ENCODE measurements at places on chromosomes 13 and 19. TPM values are rescaled to one million over a fixed set of nuclear protein-coding genes. Genes with fewer than 3 reads are reported as not detected.

GRCh38 chr13:53200498-53201453 is 172.2 kb downstream of the OLFM4 start:
- H3K4me1 ChIP-seq: no peaks in the 10 kb centered on the region
- no peak overlapping the region for H3K27ac ChIP-seq
- no peaks in the 10 kb centered on the region for H3K36me3 ChIP-seq

GRCh38 chr19:30555075-30555790 is 183.0 kb downstream of the ZNF536 start:
- no peak overlapping the region for H3K27ac ChIP-seq
- H3K36me3 ChIP-seq: no peaks in the 10 kb centered on the region
- no peak overlapping the region for H3K4me3 ChIP-seq
- no peak for DNase-seq
- no peaks in the 10 kb centered on the region for H3K4me1 ChIP-seq
- H3K27me3 ChIP-seq: no peaks in the 10 kb centered on the region

GRCh38 chr19:34269968-34270621 is 15.7 kb downstream of the GARRE1 start:
- H3K4me1 ChIP-seq: peaks cover 59% of the 10 kb centered on the region
- peak overlapping the region; percentile 82 for H3K27ac ChIP-seq
- H3K27me3 ChIP-seq: no peaks in the 10 kb centered on the region
- peak; percentile 60 for DNase-seq
- H3K4me3 ChIP-seq: peak overlapping the region; percentile 35
- H3K36me3 ChIP-seq: peaks cover 4% of the 10 kb centered on the region

The ERICH6B gene
- total RNA-seq: not detected

GRCh38 chr13:21010621-21011020 is 50.8 kb downstream of the LATS2 start:
- peak overlapping the region; percentile 2 for H3K27ac ChIP-seq
- no peak for DNase-seq
- peaks cover 7% of the 10 kb centered on the region for H3K4me1 ChIP-seq
- no peaks in the 10 kb centered on the region for H3K27me3 ChIP-seq

DNA sequence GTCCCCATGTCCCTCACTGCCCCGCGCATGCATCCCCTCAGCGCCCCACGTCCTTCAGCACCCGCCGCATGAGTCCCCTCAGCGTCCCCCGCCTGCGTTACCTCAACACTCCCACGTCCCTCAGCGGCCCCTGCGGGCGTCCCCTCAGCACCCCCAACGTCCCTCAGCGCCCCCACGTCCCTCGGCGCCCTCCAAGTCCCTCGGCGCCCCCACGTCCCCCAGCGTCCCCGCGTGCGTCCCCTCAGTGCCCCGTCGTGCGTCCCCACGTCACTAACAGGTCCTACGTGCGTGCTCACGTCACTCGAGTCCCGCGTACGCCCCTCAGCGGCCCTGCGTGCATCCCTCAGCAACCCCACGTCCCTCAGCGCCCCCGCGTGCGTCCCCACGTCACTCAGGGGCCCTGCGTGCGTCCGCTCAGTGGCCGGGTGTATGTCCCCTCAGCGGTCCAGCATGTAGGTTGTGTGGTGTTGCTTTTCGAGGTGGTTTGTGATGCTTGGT is 19.5 kb upstream of the GAS6 start:
- no peak overlapping the region for H3K27ac ChIP-seq
- peaks cover 3% of the 10 kb centered on the region for H3K27me3 ChIP-seq
- peaks cover 16% of the 10 kb centered on the region for H3K4me1 ChIP-seq
- no peak for DNase-seq

- H3K27me3 ChIP-seq: no peaks in the 10 kb centered on the region
- peaks cover 58% of the 10 kb centered on the region for H3K36me3 ChIP-seq
- H3K4me1 ChIP-seq: peaks cover 56% of the 10 kb centered on the region
- DNase-seq: no peak
Observed at GRCh38 chr19:19463348-19464117, 51.8 kb downstream of the TSSK6 start.

The KIR2DL1 gene
- not detected for total RNA-seq

DNA sequence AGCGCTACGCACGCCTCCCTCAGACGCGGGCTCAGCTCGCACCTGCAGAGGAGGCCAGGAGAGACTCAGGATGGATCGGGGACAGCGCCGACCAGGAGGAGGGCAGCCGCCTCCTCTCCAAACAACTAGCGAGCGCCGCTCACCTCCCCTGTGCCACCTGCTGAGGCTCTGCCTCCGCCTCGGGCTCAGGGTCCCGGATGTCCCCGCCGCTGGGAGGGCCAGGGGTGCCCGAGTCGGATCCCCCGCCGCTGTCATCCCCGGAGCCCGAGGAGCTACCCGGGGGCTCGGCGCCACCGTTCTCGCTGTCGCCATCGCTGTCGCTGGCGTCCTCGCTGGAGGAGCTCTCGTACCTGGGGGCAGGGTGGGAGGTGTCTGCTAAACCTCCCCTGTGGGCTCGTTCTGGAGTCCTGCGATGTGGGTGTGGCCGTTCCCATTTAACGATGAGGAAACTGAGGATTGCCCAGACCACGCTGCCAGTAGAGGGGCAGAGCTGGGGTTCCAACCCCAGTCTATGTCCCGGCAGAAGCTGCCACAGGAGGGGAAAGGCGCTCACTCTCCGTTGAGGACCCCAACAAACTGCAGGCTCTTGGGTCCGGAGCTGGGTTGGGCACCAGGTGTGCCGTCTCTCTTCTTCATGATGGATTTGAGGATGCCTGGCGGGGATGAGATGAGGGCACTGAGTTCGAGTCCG is 9.2 kb downstream of the KANK3 start:
- peaks cover 4% of the 10 kb centered on the region for H3K4me1 ChIP-seq
- H3K4me3 ChIP-seq: no peak overlapping the region
- H3K36me3 ChIP-seq: no peaks in the 10 kb centered on the region

DNA sequence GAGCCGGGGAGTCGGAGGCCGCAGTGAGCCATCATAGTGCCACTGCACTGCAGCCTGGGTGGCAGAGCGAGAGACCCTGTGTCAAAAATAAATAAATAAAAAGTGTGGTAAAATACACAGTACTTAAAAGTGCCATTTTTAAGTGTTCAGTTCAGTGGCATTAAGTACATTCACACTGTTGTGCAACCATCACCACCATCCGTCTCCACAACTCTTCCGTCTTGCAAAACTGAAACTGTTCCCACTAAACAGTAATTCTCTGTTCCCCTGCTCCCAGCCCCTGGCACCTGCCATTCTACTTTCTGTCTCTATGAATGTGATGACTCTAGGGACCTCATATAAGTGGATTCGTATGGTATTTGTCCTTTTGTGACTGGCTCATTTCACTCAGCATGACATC is 13.3 kb downstream of the SLC25A42 start:
- H3K36me3 ChIP-seq: no peaks in the 10 kb centered on the region
- no peak for DNase-seq
- H3K4me1 ChIP-seq: peaks cover 6% of the 10 kb centered on the region
- H3K4me3 ChIP-seq: no peak overlapping the region
- H3K27ac ChIP-seq: no peak overlapping the region

DNA sequence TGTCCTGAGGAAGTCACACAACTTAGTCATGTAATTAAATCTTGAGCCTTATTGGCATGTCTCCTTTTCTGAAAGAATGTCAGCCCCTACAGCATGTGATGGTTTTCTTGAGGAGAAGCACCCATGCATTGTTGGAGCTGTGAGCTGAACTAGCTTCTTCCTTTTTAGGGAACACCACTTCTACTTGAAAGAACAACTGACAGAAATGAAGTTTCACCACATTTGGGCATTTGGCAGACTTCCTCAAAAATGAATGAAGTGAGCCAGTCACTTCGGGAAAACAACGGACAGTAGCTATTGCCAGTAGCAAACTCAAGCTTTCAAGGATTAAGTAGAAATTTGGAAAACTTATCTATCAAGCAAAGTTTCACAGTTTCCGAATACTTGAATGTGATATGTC is 1351.3 kb downstream of the EFNB2 start:
- DNase-seq: no peak
- H3K36me3 ChIP-seq: no peaks in the 10 kb centered on the region
- H3K4me3 ChIP-seq: no peak overlapping the region
- no peaks in the 10 kb centered on the region for H3K27me3 ChIP-seq

The C1QTNF9B gene
- not detected for total RNA-seq

GRCh38 chr13:51034906-51035305 is 76.2 kb downstream of the C13orf42 start:
- H3K4me3 ChIP-seq: no peak overlapping the region
- no peak for DNase-seq
- no peaks in the 10 kb centered on the region for H3K36me3 ChIP-seq
- no peaks in the 10 kb centered on the region for H3K4me1 ChIP-seq

The ECSIT gene
- 51.7 TPM for total RNA-seq

GRCh38 chr13:79191501-79191900 is 214.6 kb downstream of the RBM26 start:
- H3K36me3 ChIP-seq: no peaks in the 10 kb centered on the region
- peaks cover 43% of the 10 kb centered on the region for H3K4me1 ChIP-seq
- peaks cover 4% of the 10 kb centered on the region for H3K27me3 ChIP-seq
- no peak overlapping the region for H3K27ac ChIP-seq
- no peak for DNase-seq
- H3K4me3 ChIP-seq: no peak overlapping the region

The CCDC122 gene
- total RNA-seq: 2.5 TPM

The ZNF175 gene
- 10.1 TPM for total RNA-seq

GRCh38 chr19:2235381-2236063 is 607 bp downstream of the PLEKHJ1 start:
- peak overlapping the region; percentile 91 for H3K27ac ChIP-seq
- peaks cover 50% of the 10 kb centered on the region for H3K4me1 ChIP-seq
- peak; percentile 44 for DNase-seq
- peak overlapping the region; percentile 97 for H3K4me3 ChIP-seq
- no peaks in the 10 kb centered on the region for H3K27me3 ChIP-seq
